ENCODE measurements at places on chromosomes 1 and 21. TPM values are rescaled to one million over a fixed set of nuclear protein-coding genes. Genes with fewer than 3 reads are reported as not detected.

GRCh38 chr1:150160964-150161621 lies 11.4 kb downstream of the PLEKHO1 start:
- DNase-seq: no peak

DNA sequence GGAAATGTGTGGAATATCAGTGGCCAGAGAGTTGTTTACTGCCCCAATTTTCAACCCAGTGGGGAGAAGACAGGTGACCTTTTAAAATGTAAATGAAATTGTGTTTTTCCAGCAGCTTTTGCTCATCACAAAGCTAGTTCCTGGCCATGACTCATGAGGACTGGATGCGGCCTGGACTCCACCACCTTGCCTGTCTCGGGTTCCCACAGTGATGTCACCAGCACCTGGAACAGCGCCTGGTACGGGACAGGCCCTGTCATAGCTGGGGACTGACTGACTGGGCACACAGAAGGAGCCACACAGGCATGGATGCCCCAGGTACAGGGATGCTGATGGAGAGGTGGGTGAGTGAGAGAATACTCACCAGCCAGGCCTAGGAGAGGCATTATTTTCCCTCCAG lies 277.1 kb downstream of the AJAP1 start:
- DNase-seq: no peak

DNA sequence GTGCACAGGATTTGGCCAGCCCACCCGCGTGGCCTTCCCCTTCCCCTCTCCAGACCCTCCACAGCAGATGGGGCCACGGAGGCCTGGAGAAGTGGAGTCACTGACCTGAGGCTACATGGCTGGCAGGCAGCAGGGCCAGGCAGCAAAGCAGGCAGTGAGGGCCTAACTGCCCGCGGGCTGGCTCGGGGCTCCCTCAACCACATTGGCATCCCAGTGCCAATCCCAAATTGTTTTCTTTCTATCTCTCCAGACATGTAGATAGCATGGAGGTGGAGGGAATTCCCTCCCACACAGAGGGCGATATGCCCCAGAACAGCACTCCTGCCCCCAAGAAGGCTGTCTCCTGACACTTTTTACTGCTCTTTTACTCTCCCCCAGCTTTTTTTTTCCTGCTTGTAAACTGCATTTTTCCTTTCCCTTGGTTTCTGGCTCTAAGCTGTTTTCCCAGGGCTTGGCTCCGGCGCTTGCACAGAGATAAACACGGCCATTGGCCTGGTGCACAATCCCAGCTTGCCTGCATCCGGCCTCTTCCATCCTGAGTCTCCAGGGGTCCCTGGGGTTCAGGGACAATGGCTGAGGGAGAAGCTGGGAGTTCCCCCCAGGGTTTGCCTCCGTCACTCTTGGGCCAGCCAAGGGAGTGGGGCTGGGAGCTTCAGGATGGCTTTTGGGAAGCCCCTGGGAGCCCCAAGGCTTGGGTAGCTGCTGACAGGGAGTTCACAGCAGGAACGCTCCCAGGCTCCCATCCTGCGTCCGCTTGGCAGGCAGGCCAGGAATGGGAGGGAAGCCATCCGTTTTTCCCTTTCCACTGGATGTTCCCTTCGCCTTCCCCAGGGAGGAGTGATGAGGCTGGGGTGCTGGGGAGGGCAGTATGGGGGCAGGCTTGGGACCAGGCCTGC lies 7.0 kb downstream of the EPHX1 start:
- DNase-seq: peak; percentile 69

GRCh38 chr21:45596704-45597318 lies 46.7 kb upstream of the PCBP3 start:
- peak; percentile 87 for DNase-seq

AIRE gene
- total RNA-seq: 0.13 TPM

SAMD11 gene
- total RNA-seq: 6.4 TPM

DNA sequence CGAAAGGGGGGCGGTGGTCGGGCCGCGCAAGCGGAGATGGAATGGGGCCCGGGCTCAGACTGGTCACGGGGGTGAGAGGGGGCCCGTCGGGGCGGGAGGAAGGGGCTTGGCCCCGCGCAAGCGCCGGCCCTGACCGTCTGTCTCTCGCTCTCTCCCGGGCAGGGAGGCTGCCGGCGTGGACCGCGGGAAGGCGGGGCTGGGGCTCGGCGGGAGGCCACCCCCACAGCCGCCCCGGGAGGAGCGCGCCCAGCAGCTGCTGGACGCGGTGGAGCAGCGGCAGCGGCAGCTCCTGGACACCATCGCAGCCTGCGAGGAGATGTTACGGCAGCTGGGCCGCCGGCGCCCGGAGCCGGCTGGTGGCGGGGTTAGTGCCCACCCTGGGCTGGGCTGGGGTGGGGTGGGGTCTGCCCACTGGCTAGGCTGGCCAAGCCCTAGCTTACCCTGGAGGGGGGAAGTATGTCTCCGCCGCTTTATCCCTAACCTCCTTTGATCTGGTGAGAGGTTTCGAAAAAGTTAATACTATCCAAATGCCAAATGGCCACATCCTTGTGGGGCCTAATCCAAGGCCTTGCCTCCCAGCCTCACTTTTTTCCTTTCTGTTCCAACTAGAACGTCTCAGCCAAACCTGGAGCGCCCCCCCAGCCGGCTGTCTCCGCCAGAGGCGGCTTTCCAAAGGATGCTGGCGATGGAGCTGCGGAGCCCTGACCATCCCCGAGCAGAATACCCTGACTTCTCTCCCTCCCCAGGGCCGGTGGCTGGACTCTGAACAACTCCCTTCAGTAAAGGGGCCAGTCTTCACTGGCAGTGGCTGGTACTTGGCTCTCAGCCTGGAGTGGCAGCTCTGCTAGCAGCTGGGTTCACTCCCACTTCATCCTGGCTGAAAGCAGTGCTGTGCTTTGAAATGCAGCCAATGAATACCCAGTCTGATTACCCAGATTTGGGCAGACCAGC lies 636 bp upstream of the YRDC start:
- DNase-seq: peak; percentile 70

DNA sequence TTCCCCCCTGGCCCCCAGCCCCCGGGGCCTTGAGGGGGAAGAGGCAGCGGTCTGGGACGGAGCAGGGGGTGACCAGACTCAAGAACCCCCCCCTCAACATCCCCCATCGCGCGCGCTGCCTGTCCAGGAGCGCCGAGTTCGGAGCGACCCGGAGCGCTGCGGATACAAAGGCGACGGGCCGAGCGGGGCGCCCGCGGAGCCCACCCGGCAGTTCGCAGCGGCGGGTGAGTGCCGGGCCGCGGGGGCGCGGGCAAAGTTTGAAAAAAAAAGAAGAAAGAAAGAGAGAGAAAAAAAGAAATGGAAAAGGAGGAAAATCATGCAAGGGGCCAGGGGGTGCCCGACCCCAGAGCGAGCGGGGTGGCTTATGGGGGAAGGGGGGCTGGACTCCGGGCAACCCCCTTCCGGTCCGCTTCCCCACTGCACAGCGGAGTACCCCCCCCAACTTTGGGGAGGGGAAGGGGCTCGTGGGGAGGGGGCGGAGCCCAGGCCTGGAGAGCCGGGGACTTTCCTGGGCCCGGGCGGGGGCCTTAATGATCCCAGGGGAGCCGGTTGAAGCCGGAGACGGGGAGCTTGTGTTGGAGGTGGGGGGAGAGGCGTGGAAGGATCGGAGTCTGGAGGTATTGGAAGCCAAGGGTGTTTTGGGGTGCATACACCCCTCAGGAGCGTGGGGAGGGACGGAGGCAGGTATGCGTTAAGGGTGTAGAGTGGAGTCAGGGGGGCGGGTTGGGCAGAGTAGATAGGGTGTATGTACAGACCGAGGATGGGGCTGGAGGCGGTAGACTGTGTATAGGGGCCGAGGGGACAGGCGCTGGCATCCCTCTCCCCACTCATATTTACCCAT lies 502 bp downstream of the VANGL2 start:
- peak; percentile 67 for DNase-seq

NES gene
- total RNA-seq: 126 TPM

RGS16 gene
- total RNA-seq: 14.1 TPM

GRCh38 chr1:197464044-197464443 lies 196.0 kb downstream of the CRB1 start:
- DNase-seq: no peak

GRCh38 chr1:61356995-61357394 lies 274.6 kb downstream of the NFIA start:
- no peak for DNase-seq

- DNase-seq: no peak
Measured at GRCh38 chr1:117261424-117261785, 50.7 kb upstream of the VTCN1 start.

CSF1 gene
- total RNA-seq: 61.2 TPM

- DNase-seq: no peak
Measured at GRCh38 chr1:37323486-37324377, 150.6 kb upstream of the ZC3H12A start.

- DNase-seq: no peak
Measured at GRCh38 chr1:218369688-218370511, 24.8 kb downstream of the TGFB2 start.

DNA sequence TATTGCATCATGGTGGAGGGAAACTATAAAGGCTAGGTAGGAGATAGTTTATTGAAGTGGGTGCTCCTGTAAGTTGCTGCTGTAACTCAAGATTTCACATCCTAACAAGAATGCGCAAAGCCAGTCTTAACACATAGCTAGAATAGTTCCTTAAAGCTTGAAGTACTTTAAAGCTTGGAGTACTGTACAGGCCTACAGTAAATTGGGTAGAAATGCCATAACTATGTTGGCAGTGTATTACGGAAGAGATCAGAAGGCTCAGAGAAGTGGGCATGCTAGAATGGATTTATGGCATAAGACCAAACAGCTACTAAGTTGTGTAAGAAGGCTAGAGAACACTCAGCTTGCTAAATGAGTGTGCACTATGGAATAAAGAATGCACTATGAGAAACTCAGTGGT lies 44.5 kb downstream of the DMRTA2 start:
- DNase-seq: no peak

- DNase-seq: no peak
Measured at GRCh38 chr1:161728376-161729226, 7.3 kb downstream of the FCRLB start.

UAP1 gene
- total RNA-seq: 70.9 TPM

CNR2 gene
- 0.09 TPM for total RNA-seq

- DNase-seq: no peak
Measured at GRCh38 chr1:116571215-116571919, 541 bp upstream of the CD58 start.

DNA sequence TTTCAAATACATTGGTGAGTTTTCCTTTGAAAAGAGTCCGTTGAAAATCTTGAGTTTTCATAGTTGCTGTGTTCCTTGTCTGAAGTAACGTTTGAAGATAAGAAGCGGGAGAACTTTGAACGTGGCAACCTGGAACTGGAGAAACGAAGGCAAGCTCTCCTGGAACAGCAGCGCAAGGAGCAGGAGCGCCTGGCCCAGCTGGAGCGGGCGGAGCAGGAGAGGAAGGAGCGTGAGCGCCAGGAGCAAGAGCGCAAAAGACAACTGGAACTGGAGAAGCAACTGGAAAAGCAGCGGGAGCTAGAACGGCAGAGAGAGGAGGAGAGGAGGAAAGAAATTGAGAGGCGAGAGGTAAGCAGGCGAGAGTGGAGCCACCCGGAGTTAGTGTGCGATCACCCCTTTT lies 129.7 kb downstream of the ITSN1 start:
- DNase-seq: no peak

DNA sequence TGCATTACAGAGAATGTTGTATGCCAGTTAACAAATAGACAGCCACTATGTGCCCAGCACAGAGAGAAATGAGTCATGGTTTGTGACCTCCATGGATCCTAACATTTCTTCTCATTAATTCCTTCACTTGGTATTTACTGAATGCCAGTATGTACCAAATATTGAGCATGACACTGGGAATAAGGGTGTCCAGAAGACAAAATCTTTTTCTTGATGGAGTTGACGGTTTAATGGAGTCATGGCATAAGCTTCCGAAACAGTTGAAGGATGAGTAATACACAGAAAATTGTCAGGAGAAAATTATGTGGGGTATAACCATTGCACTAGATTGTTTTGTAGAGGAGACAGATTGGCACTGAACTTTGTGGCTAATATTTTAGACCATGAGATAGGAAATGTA lies 36.9 kb downstream of the PTGFR start:
- DNase-seq: no peak

C1orf226 gene
- 13.0 TPM for total RNA-seq

DNA sequence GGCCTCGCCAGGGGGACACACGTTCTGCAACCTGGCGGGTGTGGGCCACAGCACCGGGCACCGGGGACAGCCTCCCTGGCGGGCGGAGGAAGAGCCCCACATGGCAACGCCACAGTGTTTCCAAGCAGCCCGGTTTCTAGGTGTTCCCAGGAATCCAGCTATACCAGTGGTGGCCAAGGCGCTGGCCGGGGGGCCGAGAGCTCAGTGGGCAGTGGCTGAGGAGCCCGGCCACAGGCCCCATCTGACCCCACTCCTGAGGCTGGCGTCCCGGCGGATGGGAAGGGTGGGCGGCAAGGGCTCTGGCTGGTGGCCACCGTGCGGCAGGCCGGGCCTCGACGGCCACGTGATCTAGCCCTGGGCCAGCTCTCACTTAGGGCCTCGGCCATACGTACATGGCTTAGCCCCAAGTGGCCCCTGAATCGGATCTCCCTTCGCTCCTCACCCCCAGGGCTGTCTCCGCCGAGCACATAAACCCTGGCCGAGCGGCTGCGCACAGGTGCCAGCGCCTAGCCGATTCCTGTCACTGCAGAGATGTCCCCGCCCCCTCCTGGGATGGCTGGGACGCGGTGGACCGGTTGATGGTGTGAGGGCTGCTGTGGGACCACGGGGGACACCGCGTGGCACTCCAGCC lies 68.7 kb downstream of the MORN1 start:
- DNase-seq: no peak

DNA sequence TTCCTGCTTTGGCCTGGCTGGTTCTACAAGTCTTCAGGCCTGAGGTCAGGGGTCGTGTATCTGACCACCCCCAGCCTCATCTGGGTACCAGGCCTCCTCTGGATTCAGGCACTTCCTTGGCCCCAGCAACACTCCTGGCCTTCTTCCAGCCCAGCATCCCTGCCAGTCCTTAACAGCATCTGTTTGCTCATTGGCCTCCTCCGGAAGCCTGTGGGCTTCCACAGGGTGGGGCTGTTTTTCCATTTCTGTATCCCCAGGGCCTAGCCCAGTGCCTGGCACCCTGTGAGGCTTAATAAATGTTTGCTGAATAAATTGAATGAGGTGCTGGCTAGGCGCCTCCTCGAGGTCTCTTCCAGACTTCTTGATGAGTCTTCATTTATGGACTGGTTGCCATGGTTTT lies 21.5 kb upstream of the GPR37L1 start:
- DNase-seq: no peak

DNA sequence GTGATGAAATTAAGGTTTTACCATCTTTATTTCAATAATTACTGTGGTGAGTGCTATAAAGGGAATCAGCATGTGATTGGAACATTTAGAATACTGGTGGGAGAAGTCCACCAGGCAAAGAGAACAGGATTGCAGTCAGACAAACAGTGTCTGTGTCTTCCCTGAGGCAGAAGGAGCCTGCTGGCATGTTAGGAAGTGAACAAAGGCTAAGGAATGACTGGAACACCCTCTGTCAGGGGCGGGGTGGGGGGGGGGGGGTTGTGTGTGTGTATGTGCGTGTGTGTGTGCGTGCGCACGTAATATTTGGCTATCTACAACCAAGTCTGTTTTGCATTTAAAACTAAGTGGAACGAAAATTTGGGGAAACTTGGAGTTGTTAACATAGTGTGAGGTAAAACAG lies 30.2 kb downstream of the SRRM1 start:
- no peak for DNase-seq

DNA sequence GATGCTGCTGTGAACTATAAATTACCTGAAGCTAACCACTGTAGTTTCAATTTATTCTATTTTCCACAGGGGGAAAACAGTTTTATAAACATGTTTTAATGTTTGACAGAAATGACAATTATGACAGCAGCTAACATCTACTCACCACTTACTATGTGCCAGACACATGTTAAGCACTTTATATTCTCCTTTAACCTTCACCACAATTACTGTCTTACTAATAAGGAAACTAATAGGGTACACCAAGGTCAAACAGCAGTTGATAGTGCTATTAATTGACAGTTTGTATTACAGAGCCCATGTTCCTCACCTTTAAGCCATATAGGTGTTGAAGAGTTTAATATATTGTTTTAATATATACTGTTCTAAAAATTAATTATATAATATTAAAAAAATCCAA lies 146.4 kb downstream of the EVI5 start:
- no peak for DNase-seq
